ENCODE measurements at places on chromosomes 12 and 14.

GRCh38 chr14:86104691-86105265, 574.8 kb downstream of the FLRT2 start:
- DNase-seq = no peak

GRCh38 chr14:99600232-99600888, 3.6 kb downstream of the CCDC85C start:
- no peak for DNase-seq

DNA sequence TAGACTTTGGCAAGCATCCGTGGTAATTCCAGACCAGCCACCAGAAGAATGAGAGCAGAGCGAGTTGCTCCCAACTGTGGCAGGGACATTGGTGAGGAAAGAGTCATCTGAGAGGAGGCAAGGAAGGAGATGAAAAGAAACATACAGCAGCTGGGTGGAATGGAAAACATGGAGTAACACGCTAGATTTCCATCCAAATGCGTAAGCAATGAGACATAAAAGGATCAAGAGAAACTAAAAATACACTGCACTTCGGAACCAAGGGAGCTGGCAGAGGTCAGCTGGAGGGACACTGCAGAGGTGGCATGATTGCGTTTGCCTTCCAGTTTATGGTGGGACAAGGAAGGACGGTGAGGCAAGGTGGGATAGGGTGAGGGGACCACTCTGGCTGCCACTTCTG, 82.9 kb downstream of the DDX51 start:
- no peak for DNase-seq

- DNase-seq = no peak
These were observed 13.8 kb downstream of the UBE2N start for GRCh38 chr12:93427779-93428564.

- DNase-seq = no peak
These were observed 884 bp downstream of the CAPRIN2 start for GRCh38 chr12:30753751-30754382.

DNA sequence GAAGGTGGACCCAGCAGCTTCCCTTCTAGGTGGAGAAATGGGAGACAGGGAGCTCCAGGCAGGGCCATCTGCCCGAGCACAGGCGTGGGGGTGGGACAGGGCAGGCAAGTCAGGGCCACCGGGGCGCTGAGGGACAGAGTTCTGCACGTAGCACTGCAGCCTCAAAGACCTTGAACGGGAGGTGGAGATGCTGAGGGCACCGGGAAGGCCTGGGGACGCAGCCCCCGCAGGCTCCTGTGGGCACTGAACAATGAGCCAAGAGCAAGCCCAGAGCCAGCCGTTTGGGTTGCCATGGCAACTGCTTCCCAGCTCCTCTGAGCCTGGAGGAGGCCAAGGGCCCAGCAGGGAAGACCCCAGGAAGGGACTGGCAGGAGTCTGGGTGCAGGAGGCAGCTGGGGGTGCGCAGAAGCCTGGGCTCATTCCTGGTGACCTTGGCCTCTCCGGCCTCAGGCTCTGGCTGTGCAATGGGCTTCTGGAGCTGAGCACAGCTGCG, 3.4 kb downstream of the LBHD2 start:
- no peak for DNase-seq

DNA sequence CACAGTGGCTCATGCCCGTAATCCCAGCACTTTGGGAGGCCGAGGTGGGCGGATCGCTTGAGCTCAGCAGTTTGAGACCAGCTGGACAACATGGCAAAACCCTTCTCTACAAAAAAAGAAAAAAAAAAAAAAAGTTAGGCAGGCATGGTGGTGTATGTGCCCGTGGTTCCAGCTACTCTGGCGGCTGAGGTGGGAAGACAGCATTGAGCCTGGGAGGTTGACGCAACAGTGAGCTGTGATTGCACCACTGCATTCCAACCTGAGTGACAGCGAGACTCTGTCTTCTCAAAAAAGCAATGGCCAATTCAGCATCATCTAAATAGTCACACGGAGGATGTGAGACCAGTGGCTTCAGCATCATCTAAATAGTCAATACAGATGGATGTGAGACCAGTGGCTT, 10.4 kb upstream of the SAMD4A start:
- no peak for DNase-seq

DNA sequence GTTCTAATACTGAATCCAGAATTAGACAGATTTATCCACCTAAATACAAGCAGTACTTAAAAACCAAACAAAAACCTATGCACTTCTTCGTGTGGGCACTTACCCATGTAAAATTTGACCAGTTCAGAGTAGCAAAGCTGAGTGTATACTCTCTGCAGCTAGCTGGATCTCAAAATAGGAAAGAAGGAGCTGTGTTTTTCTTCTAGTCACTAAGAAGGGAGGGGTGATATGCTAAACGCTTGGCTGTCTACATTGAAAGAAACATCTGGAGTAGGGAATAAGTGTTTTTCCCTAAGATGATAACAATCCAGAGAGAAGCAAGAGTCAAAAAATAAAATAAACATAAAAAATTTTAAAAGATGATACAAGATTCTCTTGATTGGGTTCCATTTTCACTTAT, 20.0 kb downstream of the RBMS2 start:
- DNase-seq = no peak

DNA sequence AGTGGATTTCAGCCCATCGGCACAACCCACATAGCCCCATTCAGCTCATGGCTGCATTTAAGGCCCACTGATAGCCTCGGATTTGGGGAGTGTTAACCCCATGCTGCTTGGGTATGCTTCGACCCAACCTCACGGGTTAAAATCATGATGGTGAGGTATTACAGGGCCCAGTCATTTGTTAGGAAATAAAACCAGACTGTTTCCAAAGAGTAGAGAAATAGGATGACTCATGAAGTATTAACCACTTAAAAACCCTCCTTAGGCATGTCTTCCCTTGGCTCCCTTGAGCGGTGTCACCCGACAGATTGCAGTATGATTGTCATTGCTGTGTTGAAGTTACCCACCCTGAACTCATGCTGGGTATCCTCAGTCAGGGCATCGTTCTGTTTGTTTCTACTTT, 289.1 kb downstream of the CACNA1C start:
- no peak for DNase-seq

GRCh38 chr12:127263621-127264020, 1003.3 kb upstream of the TMEM132C start:
- DNase-seq = no peak

GRCh38 chr12:58425481-58426392, 484.4 kb downstream of the ATP23 start:
- no peak for DNase-seq

GRCh38 chr12:57343703-57344378, 87.0 kb downstream of the R3HDM2 start:
- DNase-seq = no peak

GRCh38 chr12:7066596-7066995, 6.1 kb downstream of the C1S start:
- DNase-seq = no peak

DNA sequence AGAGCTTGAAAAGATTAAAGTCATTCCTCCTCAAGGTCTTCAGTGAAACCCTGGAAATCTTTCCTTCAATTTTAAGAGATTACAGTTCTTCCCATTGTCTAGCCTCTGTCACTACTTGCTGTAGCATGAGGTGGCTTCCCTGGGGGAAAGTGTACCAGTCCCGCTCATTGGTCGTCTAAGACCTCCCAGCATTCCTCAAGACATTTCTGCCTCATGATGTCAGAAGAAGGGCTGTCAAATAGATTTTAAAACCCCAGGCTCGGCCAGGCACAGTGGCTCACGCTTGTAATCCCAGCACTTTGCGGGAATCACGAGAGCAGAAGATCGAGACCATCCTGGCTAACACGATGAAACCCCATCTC, 46.7 kb downstream of the SMUG1 start:
- DNase-seq = no peak

DNA sequence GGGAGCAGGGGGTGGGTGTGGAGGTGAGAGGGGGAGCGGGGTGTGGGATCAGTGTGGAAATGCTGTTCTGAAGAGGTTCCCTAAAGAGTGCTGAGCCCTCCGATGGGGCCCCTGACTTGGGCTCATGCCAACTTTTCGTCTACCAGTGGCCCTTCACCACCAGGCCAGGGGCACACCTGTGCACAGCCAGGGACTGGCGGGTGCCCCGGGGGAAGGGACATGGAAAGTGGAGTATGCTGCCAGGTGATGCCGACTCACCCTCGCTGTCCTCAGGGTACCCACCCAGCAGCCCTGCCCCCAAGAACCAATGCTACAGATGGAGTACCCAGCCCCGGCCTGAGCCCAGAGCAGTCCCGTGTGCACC, 26.2 kb downstream of the AMN start:
- no peak for DNase-seq

DNA sequence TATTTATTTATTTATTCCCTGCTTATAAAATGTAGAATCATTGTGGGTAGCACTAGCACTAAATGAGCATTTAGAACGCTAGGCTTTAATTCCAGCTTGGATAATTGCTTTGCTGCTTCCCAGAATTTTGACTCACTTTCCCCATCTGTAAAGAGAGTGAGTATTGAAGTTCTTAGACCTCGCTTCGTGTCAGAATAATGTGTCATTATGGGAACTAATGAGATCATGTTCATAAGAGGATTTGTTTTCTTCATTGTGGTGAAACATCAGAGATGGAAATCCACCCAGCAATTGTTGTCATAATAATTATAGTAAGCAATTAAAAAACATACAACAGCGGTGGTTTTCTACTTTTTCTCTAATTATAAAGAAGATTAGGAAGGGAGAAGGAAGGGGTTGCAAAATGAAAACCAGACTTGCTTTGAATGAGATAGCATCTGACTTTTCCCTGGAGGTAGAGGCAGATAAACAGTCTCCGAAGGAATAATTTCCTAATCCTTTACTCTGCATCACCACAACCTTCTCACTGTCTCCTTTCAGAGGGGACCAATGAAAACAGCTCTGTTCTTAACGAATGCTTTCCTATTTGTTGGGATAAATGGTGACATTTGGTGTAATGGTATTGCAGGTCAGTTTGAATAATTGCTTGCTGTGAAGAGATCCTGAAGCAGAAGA, 86.8 kb upstream of the ARHGAP5 start:
- no peak for DNase-seq

DNA sequence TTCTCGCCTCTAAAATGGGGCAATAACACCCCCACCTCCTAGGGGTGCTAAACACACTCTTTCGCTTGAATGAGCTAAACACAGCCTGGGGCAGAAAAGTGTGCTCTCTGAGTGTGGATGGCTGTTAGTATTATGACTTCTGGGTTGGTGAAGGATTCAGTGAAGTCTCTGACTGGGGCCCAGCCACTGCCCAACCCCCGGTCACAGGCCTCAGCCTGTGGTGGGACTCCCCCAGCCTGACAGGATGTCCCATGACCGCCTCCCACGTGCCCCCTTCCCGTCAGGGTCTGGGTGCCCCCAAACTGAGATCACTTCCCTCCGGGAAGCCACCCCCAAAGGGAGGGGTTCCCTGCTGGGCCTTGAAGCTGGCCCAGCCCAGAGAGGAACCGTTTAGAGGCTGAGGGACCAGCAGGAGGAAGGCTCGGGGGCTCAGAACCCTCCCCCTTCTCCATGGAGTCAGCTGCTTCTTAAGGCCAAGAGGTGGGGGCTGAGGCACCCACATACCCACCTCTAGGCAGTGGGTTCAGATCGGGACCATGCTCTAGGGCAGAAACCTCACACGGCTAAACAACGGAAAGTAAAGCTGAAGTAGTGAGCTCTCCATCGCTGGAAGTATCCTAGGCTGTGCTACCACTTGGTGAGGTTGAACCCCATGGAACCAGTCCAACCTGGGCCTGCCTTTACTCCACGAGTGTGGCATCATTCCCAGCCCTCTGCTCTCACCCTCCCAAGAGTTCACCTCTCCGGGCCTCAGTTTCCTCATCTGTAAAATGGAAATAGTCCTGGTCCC, 13.8 kb downstream of the DTX1 start:
- DNase-seq = peak; percentile 25

- no peak for DNase-seq
These were observed 180.5 kb downstream of the CAND1 start for GRCh38 chr12:67449591-67450052.

DNA sequence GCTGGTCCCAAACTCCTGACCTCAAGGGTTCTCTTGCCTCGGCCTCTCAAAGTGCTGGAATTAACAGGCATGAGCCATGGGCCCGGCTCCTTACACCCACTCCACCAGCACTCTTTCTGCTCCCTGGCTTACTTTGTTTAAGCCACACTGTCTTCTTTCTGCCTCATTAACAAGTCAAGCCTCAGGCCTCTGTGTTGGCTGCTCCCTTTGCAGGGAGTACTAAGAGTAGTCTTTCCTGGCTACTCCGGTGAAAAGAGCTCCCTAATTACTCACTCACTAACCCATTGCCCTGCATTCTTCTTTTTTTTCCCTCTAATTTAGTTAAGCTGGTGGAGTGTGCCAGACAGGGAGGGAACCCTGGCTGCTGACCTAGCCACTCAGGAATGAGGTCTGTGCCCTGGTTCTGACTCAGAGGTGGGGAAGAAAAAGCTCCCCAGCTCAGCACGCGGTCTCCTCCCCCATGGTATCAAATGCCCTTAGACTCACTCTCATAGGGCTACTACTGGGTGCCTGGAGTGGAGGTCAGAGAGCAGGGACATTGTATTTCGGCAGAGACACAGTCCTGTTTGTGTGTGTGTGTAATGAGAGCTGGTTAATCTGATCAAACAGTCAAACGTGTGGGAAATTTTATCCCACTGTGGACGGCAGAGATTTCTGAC, 19.8 kb downstream of the GALNT6 start:
- DNase-seq = no peak

DNA sequence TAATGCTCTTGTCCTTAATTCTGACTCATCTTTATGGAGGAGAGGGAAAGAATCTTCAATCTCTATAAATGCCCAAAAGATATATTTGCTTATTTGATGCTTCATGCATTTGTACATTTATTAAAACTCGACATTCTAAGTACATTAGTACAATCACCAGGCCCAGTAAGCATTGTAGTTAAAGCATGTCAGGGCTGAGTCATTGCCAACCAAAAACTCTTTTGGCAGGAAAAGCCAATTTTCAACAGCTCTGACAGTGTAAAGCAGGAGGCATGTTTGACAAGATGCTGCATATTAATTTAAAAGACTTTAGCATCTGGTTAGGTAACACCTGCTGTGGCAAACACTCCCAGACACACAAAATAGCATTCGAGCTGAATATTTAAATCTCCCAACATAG, 290.9 kb downstream of the PPFIA2 start:
- DNase-seq = no peak

DNA sequence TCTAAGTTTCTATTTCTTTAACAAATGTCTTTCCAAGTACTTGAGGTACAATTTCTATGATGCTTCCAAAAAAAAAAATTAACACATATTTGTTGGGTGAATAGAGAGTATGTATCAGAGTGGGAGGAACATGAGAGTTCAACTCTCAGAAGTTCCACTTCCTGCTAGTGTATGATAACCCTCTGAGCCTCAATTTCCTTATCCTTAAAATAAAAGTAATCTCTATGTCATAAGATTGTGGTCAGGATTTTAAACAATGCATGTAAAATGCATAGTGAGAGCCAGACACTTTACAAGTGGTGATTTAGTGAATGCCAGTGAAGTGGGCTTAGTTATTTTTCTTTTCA, 270.3 kb upstream of the AMIGO2 start:
- no peak for DNase-seq
